Prostate gland (tissue), 2 donors: ENCODE measurements at places on chromosomes 5 and 9.

- no peak for DNase-seq
Measured at GRCh38 chr9:107375001-107375400, 91.9 kb downstream of the RAD23B start.

DNA sequence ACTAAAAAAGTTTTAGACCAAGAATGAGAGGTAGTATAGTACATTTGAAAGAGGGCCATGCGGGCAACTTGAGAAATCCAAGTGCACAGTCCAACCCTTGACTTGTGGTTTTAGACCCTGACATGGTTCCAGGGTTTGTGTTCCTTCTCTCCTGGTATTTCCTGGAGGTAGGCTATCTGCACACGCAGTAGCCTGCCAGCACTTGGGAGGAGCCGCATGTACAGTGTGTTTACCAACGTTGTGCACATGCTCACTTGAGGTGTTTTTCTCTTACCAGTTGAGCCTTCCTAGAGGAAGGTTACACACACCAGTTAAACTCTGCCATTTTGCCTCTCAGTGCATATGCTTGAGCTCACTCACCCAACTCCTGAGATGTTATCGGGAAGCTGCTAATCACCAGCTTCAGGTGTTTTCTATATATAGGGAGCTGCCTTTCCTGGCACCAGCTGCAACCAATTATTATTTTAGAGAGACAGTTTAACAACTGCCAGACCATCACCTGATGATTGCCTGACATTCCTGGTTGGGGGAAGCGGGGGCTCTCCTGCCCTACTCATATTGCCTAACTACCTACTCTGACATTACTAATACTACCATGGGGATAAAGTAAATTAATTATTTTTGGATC lies 593.4 kb upstream of the TUSC1 start:
- DNase-seq = no peak

DNA sequence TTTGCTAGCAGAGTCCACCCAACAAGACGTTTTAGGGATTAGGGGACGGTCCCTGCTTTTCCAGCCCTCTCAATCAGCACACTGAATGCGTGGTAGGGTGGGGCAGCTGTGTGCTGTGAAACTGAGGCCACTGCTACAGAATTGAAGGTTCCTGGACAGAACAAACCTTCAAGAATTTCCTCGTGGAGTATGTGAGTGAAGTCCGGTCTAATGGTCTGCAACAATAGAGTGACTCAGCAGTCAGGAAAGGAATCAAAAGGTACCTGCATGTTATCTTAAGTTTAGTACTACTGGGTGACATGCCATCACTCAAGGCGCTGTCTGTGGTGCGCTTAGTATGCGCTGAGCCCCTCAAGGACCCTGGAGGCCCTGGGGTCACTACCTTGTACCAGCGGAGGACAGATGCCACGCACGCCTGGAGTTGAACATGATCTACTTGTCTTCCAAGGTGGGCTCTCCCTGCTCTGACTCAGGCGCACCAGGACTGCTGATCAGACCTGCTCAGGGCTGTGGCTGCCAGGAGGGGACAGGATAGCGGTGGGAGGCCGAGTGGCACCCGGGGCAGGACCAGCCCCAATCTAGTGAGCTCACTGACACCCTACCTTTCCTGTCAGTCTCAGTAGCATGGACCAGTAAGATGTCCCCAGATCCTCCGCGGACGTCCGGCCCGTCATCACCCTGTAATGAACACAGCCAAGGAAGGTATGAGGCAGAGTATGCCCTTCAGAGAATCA lies 50.5 kb downstream of the PRRT1B start:
- DNase-seq = no peak

- no peak for DNase-seq
Measured at GRCh38 chr5:90424245-90424644, 14.7 kb upstream of the CETN3 start.

- no peak for DNase-seq
Measured at GRCh38 chr9:123954518-123955280, 24.8 kb upstream of the DENND1A start.
